ENCODE measurements at places on chromosomes 16 and 17.

- DNase-seq: no peak
These were observed 831.4 kb downstream of the CDH11 start for GRCh38 chr16:64290461-64290860.

DNA sequence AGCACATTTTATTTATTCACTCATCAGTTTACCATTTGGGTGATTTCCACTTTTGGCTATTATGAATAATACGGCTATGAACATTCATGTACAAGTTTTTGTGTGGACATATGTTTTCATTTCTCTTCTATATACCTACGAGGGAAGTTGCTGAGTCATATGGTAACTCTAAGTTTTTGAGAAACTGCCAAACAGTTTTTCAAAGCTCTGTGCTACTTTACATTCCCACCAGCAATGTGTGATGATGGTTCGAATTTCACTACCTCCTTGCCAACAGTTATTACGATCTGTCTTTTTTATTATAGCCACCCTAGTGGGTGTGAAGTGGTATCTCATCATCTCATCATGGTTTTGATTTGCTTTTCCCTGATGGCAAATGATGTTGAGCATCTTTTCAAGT lies 63.7 kb upstream of the MRTFB start:
- DNase-seq: no peak

GRCh38 chr17:1830288-1830687 lies 483 bp downstream of the RPA1 start:
- no peak for DNase-seq

- no peak for DNase-seq
These were observed 765 bp downstream of the KRT19 start for GRCh38 chr17:41527063-41528023.

DNA sequence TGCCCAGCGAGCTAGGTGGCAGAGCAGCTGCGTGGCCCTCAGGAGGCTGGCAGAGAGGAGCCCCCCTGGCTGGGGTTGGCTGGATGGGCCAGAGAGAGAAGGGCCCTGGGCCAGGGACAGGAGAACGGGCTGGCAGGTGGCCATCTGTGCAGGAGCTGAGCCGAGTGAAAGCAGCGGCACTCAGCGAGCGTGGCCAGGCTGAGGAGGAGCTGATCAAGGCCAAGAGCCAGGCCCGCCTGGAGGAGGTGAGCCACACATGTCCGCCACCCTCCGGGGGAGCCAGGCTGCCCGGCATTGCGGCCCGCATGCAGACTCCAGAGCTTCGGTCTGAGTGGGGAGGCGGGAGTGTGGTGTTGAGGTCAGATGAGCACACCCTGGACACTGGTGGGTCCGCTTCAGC lies 2.1 kb upstream of the RAC3 start:
- DNase-seq: no peak

DNA sequence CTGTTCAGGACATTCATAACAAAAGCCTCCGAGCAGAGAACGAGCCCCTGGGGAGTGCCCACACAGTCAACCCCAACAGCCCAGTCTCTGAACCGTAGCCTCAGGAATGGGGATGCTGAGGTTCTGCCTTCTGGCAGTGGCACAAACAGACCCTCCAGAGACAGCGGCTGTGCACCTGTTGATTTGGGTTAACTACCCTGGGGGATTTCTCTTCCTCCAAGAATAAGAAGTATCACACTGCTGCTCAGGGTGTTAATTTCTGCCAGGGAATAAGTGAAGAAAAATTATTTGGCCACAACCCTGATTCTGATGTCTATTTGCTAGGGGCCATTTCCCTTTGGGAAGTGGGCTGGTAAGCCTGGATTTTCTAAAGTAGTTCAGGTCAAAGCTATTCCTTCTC lies 51.0 kb upstream of the PIRT start:
- no peak for DNase-seq

DNA sequence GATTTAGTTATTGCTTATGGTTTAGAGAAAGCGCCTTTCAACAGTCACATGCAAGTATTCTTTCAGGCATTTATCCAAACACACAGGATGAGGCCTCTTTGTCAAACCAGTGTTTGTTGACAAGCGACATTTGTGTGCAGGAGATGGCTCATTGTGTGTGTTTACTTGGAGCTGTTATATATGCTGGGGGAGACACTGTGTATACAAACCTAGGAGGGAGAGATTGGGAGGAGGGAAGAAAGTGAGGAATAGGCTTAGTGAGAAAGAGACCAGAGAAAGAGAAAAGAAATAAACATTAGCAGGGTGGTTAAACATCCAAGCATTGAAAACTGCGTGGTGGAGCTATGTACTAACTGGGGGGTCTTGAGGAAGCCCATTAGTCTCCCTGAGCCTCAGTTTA lies 437.6 kb downstream of the MAF start:
- no peak for DNase-seq

DNA sequence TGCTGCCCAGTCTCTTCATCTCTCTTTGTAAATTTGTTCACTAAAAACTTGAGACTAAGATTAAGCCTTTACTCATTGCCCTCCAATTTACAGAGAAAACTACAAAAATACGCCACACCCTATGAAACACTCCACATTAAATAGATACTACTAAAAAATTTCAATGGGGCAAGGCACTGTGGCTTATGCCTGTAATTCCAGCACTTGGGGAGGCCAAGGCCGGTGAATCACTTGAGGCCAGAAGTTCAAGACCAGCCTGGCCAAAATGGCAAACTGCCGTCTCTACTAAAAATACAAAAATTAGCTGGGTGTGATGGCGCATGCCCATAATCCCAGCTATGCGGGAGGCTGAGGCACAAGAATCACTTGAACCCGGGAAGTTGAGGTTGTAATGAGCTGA lies 3.8 kb downstream of the UBE2O start:
- DNase-seq: no peak

- DNase-seq: no peak
These were observed 421.5 kb downstream of the SLC39A11 start for GRCh38 chr17:72671016-72671415.

GRCh38 chr17:42275527-42276358 lies 448 bp downstream of the STAT5B start:
- peak; percentile 18 for DNase-seq

DNA sequence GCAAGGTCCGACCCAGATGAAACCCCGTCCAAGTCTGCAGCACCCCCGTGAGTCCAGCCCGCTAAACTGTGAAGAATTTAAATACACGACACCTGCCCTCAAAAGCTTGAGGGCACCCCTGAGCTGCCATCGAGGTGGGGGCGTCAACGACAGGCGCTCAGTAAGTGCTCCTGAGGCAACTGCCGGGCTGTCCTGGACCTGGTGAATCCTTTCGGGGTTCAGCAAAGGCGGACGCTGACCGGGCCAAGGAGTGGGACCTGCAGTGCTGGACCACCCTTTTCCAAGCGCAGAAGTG lies 512 bp upstream of the ENDOV start:
- DNase-seq: no peak

- DNase-seq: peak; percentile 15
These were observed at the start of gene FKBP10 for GRCh38 chr17:41812381-41813151. TSS of gene FKBP10 (plus strand) at chr17:41813004. CDS start at chr17:41813035, 31 bp downstream.

- DNase-seq: no peak
These were observed 16.1 kb downstream of the MRM3 start for GRCh38 chr17:798246-798645.

All from activated CD4-positive, alpha-beta T cell treated with anti-CD3 and anti-CD28 coated beads for 1 hour (primary cell).